Fibroblast of skin of right quadriceps (primary cell): ENCODE measurements at places on chromosomes 6 and 20.

GRCh38 chr6:29577544-29577943 lies 7.4 kb upstream of the OR2H2 start:
- no peak for DNase-seq

DNA sequence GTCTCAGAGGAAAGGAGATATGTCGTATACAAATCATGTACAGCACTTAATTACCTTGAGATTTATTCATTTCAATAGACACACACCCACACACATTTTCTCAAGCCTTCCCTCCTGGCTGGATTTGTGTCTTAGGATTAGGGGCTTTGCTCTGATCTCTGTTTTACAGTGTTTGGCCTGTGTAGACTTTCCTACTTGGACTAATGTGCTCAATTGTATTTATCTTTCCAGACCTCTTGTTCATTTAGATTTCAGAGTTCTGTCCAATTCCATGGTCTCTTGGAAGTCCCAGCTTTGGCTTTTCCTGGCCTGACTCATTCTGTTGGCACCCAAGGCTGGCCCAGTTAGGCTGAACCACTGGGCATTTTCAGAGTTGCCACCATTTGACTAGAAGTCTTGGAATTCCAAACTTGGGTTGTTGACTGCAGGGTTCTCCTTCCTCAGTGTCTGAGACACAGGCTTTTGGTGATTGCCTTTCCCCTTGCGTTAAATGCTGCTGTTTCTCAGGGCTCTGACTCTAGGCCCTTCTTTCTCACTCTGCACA lies 8.9 kb upstream of the RFPL4B start:
- no peak for DNase-seq

- peak; percentile 35 for DNase-seq
Observed at GRCh38 chr6:146028252-146028795, 538 bp upstream of the GRM1 start.

DNA sequence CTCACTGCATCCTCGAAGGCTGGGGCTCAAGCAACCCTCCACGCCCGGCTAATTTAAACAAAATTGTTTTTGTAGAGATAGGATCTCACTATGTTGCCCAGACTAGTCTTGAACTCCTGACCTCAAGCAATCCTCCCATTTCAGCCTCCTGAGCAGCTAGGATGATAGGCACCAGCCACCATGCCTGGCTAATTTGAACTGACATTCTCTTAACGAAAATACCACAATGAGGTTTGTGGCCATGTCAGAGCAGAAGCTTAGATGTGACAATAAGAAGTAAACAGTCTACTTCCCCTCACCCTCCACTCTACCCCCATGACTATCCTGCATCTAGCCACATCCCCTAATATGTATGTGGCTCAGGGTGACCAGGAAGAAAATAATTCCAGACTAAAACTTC lies 74.8 kb upstream of the PLCB4 start:
- DNase-seq = no peak

DNA sequence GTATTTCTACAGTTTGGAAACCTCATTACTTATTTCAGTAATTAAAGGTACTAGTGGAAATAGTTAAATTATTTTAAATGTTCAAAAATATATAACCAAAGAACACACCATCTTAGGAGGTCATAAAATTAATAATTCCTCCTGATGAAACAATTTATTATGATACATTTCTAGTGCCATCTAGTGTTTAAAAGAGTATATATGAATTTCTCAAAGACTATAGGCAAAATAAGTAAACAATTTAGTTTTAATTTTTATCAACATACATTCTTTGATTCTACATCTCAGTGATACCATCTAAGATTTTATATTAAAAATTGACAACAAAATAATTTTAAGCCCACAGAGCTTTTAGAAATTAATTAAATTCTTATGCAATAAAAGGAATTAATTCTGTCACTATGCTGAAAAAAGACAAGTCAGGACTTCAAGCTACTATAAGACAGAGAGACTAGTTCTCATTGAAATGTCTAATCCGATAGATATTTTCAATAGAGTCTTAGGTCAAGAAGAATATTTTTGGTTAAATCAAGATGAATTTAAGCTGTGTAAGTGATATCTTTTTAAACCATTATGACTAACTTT lies 107.8 kb upstream of the RNF217 start:
- no peak for DNase-seq

- DNase-seq = peak; percentile 32
Observed at GRCh38 chr6:81253821-81254220, 498.7 kb downstream of the TENT5A start.

DNA sequence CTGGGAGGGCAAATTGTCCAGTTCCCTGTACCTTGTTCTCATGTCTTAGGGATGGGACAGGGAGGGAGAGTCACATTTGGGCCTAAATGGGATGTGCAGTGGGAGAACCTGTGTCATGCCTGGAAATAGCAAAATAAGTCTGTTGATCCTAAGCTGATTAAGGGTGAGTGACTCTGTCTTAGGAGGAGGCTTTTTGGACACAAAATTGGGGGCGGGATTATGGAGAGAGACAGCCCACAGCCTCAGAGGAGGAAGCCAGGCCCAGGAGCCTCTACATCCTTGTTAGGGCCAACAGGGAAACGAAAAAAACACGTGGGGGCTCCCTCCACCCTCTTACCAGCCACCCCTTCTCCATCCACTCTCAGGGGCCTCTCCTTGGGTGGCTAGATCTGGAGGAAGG lies 2.2 kb downstream of the KCNB1 start:
- no peak for DNase-seq

DNA sequence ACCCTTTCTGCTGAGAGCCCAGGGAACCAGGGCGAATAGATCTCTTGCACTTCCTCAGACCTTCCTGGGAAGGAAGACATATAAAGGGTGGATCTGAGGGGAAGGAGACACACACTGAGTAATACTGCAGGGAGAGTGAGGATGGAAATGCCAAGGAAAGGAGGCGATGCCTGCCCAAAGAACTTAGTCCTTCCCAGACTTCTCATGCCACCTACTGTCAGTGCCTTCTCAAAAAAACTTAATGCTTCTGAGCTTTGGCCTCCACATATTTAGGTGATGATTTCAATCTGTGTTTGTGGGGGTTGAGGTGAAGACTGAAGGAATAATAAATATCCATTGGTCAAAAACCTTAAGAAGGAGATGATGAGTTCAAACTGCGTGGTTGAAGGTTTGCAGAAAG lies 9.7 kb downstream of the BTN3A1 start:
- DNase-seq = no peak
